ENCODE measurements at places on chromosomes 4 and X.

DNA sequence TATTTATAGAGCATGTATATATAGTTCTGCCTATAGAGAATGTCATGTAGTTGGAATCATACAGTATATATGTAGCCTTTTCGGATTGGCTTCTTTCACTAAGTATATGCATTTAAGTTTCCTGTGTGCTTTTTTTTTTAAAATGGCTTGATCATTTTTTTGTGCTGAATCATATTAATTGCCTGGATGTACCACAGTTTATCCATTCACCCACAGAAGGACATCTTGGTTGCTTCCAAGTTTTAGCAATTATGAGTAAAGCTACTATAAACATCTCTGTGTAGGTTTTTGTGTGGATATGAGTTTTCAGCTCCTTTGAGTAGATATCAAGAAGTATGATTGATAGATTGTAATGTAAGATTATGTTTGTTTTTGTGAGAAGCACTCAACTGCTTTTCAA lies 23.8 kb downstream of the PTTG2 start:
- DNase-seq: peak; percentile 11

DNA sequence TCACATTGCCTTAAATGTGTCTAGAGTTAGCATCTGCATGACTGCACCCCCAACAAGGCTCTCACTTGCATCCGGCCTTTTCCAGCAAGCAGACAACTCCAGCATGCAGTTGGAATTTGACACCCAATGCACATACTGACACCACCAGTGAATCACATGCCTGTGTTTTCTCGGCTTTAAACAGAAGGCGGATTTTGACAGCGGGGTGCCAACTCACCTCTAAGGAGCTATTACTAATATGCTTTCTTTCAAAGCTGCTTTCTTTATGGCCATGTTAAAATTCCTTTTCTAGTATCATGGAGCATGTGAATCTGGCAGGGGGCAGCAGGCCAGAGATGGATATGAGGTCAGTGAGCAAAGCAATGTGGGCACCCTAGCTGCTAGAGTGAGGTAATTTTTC lies 78.0 kb upstream of the CLNK start:
- DNase-seq: peak; percentile 81

DNA sequence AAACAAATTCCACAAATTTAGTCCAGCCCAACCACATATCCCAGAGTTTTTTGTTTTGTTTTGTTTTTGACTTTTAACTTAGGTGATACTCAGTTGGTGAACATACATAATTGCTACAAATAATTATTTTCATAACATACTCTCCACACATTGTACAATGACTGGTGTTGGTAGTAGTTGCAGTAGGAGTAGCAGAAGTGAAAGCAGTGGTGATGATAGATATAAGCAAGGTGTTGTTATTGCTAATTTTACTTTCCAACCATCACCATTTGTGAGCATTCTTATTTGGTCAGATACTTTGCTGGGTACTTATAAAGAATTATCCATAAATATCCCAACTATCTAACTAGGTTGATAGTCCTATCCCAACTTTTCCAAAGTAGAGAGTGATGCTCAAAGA lies 47.3 kb downstream of the ARHGAP24 start:
- no peak for DNase-seq

- no peak for DNase-seq
Measured at GRCh38 chrX:140572724-140573123, 67.9 kb upstream of the SOX3 start.

DNA sequence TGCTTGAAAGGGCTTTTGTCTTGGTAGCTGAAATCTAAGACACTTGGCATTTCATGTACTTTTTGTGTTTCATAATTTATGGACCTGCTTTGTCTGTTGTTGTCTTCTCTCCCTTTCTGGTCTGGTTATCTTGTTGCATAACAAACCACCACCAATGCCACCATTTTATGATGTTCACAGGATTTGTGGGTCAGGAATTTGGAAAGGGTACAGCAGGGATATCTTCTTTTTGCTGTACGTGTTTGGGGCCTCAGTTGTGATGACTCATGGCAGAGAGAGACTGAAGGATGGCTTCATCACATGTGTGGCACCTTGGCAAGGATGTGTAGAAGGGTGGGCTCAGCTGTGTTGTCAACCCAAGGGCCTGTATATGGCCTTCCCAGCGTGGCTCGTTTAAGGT lies 35.2 kb downstream of the KDM6A start:
- DNase-seq: peak; percentile 19

DNA sequence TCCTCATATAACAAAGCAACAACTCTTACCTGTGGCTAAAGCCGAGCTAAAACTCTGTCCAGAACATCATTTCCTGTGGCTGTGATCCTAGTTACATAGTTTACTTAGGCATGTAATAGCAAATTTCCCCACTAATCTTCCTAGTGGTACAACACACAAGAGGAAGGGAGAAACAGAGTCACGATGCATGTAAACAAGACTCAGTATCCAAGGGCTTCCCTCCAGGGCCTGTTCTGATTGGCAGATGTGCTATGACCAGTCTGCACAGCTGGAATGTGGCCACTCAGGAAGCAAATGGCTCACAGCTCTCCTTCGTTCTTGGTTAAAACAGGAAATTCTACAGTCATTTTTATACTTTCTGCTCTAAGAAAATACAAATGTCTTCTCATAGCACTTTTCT lies 49.2 kb upstream of the PRSS48 start:
- peak; percentile 72 for DNase-seq

DNA sequence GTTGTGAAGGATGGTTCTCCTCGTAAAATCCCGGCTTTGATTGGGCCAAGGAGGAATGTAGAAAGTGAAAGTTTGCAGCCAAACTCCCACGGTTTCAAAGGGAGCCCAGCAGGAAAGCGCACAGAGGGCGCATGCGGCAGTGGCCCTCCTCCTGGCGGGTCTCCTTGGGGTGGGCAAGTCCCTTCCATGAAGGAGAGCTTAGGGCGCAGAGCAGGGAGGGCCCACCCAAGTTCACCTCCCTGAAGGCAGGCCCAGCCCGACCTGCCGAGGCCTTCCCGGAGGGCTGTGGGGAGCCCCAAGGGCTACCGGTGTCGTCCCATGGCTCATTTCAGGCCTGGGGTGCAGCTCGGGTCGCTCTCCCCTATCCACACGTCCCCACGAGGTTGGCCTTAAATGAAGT lies 2.0 kb downstream of the PDZD4 start:
- no peak for DNase-seq

DNA sequence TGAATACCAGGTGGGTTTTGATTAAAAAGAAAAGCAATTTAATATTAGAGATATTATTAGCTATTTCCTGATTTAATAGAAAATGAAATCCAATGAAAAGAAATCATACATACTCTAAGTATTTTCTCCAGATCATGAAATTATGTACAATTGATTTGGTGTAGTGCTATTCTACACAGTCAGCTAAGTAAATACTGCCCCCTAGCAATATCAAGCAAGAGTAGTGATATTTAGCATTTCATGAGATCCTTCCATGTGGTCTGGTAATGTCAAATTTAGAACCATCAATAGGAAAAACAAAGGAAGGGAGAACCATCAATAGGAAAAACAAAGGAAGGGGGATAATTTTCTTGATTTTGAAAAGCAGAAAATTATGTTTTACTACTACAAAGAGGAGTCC lies 114.6 kb downstream of the TBCK start:
- DNase-seq: peak; percentile 12

GRCh38 chr4:156949373-156949814 lies 22.2 kb downstream of the PDGFC start:
- peak; percentile 73 for DNase-seq

DNA sequence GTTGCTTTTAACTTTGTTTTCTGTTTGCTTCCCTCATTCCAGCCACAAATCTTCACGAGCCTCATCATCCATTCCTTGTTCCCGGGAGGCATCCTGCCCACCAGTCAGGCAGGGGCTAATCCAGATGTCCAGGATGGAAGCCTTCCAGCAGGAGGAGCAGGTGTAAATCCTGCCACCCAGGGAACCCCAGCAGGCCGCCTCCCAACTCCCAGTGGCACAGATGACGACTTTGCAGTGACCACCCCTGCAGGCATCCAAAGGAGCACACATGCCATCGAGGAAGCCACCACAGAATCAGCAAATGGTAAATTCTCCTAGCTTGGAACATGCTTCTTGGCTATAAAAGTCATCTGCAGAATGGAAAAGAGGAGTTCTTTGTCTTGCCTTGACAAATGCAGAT lies 12.6 kb downstream of the AMTN start:
- no peak for DNase-seq

Data from HCEC 1CT (cell line).